Activated CD4-positive, alpha-beta T cell treated with anti-CD3 and anti-CD28 coated beads for 1 hour (primary cell): ENCODE measurements at places on chromosomes 5 and 9.

DNA sequence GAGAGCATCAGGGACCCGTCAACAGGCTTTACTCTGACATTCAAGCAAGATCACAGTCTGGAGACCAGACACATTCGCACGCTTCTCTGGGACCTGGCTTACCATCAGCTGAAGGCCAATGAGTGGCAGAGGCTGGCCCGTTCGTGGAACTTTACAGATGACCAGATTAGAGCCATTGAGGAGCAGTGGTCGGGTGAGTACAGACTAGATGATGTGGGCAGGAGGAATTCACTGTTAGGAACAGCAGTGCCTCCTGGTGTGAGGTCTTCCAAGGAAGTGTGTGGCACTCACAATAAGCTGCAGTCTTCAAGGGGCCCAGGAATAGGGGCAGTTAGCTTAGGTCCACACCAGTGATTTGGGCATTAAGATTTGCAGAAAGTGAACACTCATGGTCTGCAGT lies 50.4 kb downstream of the POC5 start:
- DNase-seq = no peak

- DNase-seq = no peak
Observed at GRCh38 chr5:91164424-91164823, 218.7 kb downstream of the ARRDC3 start.

DNA sequence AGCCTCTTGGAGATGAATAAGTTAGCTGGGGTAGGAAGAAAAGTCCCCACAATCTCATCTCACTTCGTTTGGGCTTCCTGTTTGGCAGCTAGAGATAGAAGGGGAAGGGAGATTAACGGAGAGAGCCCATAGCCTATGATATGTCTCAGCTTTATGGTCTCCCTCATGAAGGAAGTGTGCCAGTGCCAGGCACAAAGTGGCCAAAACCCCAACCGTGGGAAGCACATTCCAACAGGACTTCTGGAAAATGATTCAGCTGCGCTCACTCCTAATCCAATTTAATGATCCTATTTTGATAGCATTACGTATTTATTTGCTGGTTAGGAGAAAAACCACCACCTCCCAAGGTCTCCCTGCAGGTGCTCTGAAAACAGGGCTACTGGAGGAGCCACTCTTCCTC lies 303.1 kb upstream of the CLINT1 start:
- DNase-seq = no peak

- no peak for DNase-seq
Observed at GRCh38 chr9:76932757-76933156, 26.8 kb upstream of the PRUNE2 start.

- no peak for DNase-seq
Observed at GRCh38 chr5:120446901-120447300, 17.2 kb upstream of the PRR16 start.

- DNase-seq = no peak
Observed at GRCh38 chr5:173015598-173016455, 32.3 kb downstream of the ATP6V0E1 start.

DNA sequence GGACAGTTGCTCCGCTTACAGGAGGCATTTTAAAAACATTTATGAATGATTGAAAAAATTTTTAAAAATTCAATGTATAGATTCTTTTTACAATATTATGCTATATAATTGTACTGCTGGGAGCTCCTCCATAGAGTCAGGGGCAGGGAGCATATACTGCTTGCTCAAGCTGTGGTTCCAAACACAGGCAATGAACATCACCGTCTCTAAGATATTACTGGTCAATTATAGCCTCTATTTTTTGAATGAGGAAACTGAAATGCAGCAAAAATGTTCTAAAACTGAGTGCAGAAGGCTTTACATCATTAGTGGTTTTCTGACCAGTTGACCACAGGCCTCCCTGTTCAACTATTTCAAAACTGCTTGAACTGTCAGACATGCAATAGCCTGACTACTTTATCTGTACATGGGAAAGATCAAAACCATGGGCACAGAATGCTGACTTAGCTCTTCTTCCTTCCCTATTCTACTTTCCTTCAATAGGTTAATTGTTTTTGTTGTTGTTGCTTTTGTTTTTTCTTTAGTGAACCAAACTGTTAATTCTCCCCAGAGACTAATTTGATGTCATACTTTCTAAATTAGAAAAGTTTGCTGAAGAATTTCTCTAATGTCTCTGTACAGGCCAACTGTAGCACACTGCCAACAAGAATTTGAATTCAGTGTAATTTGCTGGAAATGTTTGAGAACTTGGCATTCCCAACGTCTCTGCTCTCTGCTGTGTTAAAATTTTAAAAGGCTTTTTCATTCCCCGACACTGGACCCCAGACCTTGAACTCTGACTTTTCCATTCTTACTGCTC lies 107.6 kb upstream of the MPDZ start:
- no peak for DNase-seq

- DNase-seq = no peak
Observed at GRCh38 chr9:130208600-130209347, 36.6 kb downstream of the NCS1 start.

GRCh38 chr5:19285286-19285685 lies 702.7 kb downstream of the CDH18 start:
- no peak for DNase-seq

DNA sequence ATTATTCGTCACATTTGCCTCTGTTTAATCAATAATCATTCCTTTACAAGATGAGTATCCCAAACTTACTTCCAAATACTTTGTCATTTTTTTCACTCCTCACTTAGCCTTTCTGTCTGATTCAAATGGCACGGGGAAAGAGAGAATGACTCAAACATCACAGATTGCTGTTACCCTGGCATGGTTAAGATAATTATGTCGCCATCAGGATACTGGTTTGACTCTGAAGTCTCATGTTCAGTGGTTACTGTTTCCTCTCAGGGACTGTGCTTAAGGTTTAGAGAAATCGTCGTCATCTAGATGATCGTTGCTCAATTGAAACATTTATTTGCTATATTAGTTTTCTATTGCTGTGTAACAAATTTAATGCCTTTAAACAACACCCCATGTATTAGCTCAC lies 45.2 kb upstream of the RAD23B start:
- DNase-seq = no peak

- DNase-seq = no peak
Observed at GRCh38 chr9:21751998-21752397, 50.4 kb upstream of the MTAP start.

DNA sequence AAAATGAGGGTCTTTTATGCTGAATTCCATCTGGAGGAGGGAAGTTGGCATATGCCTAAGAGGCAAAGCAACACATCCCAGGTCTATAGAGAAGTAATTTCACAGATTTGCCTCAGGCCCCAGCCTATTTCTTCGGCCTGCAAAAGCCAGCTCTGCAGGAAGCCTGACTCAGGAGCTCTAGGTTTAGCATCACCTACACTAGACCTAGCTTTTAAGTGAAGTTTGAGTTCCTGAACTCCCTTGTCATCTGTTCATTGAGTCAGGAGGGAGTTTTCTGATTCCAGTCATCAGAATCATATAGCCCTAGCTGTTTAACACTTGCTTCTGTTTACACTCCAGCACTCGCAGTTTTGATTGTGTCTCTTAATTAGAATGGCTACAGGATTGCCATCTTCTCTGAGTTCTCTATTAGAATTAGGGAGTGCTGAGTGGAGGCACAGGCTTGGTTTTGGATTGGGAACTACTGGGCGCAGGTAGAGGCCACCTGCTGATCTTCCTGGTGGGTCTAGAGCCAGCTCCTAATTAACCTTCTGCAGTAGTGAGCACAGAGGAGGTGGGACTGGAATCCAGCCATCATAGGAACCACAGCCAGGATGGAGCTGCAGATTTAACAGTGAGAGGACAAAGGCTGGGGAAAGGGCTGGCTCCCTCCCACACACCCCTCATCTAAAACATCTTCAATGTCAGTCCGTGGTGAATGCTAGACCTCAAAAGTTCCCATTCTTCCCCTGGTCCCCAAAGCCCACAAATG lies 179.5 kb downstream of the TRIO start:
- DNase-seq = no peak
